ENCODE measurements at places on chromosomes 11 and 22. TPM values are rescaled to one million over a fixed set of nuclear protein-coding genes. Genes with fewer than 3 reads are reported as not detected.

CCDC157 gene
- 4.3 TPM for total RNA-seq

TTC17 gene
- 75.1 TPM for total RNA-seq

PLAAT3 gene
- 1.3 TPM for total RNA-seq

RHOD gene
- total RNA-seq, result 0.35 TPM

GLB1L2 gene
- 2.4 TPM for total RNA-seq

CHRDL2 gene
- total RNA-seq, result not detected

MYBPC3 gene
- not detected for total RNA-seq

MPPED2 gene
- 0.33 TPM for total RNA-seq

DGCR6 gene
- total RNA-seq, result 1.2 TPM

C11orf91 gene
- total RNA-seq, result 0.27 TPM

HPX gene
- total RNA-seq, result 0.35 TPM

CCDC15 gene
- 7.3 TPM for total RNA-seq

CBX7 gene
- total RNA-seq, result 14.9 TPM

OR10A2 gene
- total RNA-seq, result not detected

DDX10 gene
- 28.0 TPM for total RNA-seq

NLRX1 gene
- 24.2 TPM for total RNA-seq

OR5P2 gene
- not detected for total RNA-seq

LMNTD2 gene
- 3.4 TPM for total RNA-seq

CRACR2B gene
- 8.1 TPM for total RNA-seq

CDC42EP2 gene
- 0.67 TPM for total RNA-seq

TUBA8 gene
- total RNA-seq, result 2.2 TPM

NPAS4 gene
- total RNA-seq, result 0.52 TPM

ELF5 gene
- not detected for total RNA-seq

GRAP2 gene
- 137 TPM for total RNA-seq

SPINDOC gene
- 38.4 TPM for total RNA-seq

PITPNM1 gene
- 100 TPM for total RNA-seq

DDI1 gene
- total RNA-seq, result not detected

SLC5A4 gene
- not detected for total RNA-seq

MCAM gene
- total RNA-seq, result 1.0 TPM

POU2F3 gene
- not detected for total RNA-seq

C1QTNF4 gene
- 0.22 TPM for total RNA-seq

SYT8 gene
- total RNA-seq, result not detected

TIMP3 gene
- total RNA-seq, result not detected

TMEM86A gene
- 0.42 TPM for total RNA-seq

LARGE1 gene
- 0.40 TPM for total RNA-seq

PRR5 gene
- 30.6 TPM for total RNA-seq

MIOX gene
- not detected for total RNA-seq

KDELR3 gene
- 0.23 TPM for total RNA-seq

PHLDB1 gene
- 0.06 TPM for total RNA-seq

ARHGAP8 gene
- 0.37 TPM for total RNA-seq

C11orf21 gene
- 81.0 TPM for total RNA-seq

AAMDC gene
- total RNA-seq, result 9.8 TPM

CTSF gene
- total RNA-seq, result 3.5 TPM

TRIM49 gene
- total RNA-seq, result not detected

RAB38 gene
- 1.6 TPM for total RNA-seq

SLC17A6 gene
- not detected for total RNA-seq

ACAD8 gene
- total RNA-seq, result 21.8 TPM

DGCR2 gene
- total RNA-seq, result 38.7 TPM

Data from activated CD4-positive, alpha-beta T cell treated with anti-CD3 and anti-CD28 coated beads, Interleukin-2, amount 10 ng/mL, durations not matched to agents 7 days and 5 days (primary cell).